ENCODE measurements at places on chromosomes 5 and 9. TPM values are rescaled to one million over a fixed set of nuclear protein-coding genes. Genes with fewer than 3 reads are reported as not detected.

NKD2 gene
- total RNA-seq: 6.7 TPM

DNA sequence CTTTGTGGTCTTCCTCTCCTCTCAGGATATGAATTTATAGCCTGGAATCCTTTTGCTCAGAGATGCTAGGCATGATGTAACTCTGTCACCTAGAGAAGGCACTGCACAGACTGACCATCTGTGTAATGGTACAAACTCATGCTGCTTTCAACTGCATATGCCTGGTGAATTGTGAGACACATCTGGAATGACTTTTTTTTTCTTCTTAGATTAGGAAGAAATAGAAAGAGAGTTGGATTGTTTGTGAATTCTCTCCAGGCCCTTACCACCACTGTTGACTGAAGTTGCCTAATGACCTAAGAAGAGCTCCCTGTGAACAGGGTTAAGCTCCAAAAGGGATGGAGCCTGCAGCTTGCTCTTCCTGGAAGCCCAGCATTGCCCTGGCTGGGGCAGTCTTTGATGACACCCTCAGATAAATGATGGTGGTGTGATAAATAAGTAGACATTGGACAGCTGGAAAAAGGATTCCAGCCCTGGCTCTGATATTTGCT lies 47.8 kb upstream of the TRIM32 start:
- no peak overlapping the region for H3K27ac ChIP-seq
- no peaks in the 10 kb centered on the region for H3K4me1 ChIP-seq
- DNase-seq: no peak
- H3K36me3 ChIP-seq: no peaks in the 10 kb centered on the region
- no peaks in the 10 kb centered on the region for H3K27me3 ChIP-seq

GRCh38 chr5:133256276-133256675 lies 204.5 kb downstream of the HSPA4 start:
- H3K27ac ChIP-seq: no peak overlapping the region
- peaks cover 6% of the 10 kb centered on the region for H3K4me1 ChIP-seq
- no peaks in the 10 kb centered on the region for H3K27me3 ChIP-seq
- H3K4me3 ChIP-seq: no peak overlapping the region

TIMD4 gene
- not detected for total RNA-seq
